Activated T-helper 9 cell treated with anti-CD3 and anti-CD28 coated beads, Interleukin-2, amount 50 U/mL, for 16 hours (primary cell): ENCODE measurements at places on chromosomes 1 and 21.

DNA sequence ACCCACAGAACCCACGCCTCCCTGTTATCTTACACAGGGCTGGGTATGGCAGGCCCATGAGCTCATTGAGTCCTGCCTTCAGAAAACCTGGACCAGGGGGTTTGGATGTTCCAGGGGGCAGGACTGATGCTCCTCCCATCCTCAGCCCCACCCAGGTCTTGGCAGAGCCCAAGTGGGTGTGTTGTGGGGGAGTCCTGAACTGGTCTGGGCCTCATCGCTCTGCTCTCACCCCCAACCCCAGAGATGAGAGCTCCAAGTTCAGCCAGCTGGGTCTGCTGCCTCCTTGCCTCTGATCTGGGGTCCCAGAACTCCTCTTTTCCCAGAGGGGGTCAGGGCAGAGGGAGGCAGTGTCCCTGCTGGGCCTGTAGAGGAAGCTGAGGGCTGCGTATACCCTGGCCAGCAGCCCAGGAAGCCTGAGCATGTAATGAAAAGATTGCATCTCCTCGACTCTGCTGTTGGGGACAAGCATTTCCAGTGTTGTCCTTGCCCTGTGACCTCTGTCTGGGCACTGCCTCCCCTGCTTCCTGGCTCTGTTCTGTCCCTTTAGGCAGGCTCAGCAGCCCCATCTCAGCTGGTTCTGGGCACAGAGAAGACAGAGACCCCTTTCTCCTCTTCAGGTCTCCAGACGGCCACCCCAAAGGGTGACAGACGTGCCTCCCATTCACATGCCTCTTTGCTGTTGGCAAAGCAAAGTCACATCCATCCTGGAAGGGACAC lies 54.7 kb upstream of the EPS8L3 start:
- DNase-seq, result no peak

GRCh38 chr1:89894210-89895201 lies 73.7 kb downstream of the LRRC8D start:
- DNase-seq, result no peak

- DNase-seq, result no peak
Measured at GRCh38 chr1:212256369-212256768, 28.8 kb upstream of the PPP2R5A start.

GRCh38 chr1:145886390-145886789 lies 724 bp upstream of the ANKRD35 start:
- no peak for DNase-seq

- DNase-seq, result peak; percentile 55
Measured at GRCh38 chr1:156160743-156161171, 7.4 kb downstream of the SEMA4A start.

- no peak for DNase-seq
Measured at GRCh38 chr1:11180342-11180744, 8.8 kb upstream of the ANGPTL7 start.

DNA sequence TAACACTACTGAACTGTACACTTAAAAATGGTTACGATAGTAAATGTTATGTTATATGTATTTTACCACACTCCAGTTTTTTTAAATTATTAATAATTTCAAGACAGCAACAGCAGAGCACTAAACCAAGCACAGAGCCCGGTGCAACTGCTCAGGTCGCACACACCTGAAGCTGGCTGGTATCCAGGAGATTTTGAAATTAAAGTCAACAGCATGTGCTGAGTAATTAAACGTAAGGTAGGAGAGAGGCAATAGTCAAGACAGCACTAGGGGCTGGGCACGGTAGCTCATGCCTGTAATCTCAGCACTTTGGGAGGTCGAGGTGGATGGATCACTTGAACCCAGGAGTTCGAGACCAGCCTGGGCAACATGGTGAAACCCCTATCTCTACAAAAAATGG lies 35.1 kb upstream of the SLC30A10 start:
- no peak for DNase-seq

GRCh38 chr1:8671306-8671917 lies 146.0 kb downstream of the RERE start:
- DNase-seq, result no peak

DNA sequence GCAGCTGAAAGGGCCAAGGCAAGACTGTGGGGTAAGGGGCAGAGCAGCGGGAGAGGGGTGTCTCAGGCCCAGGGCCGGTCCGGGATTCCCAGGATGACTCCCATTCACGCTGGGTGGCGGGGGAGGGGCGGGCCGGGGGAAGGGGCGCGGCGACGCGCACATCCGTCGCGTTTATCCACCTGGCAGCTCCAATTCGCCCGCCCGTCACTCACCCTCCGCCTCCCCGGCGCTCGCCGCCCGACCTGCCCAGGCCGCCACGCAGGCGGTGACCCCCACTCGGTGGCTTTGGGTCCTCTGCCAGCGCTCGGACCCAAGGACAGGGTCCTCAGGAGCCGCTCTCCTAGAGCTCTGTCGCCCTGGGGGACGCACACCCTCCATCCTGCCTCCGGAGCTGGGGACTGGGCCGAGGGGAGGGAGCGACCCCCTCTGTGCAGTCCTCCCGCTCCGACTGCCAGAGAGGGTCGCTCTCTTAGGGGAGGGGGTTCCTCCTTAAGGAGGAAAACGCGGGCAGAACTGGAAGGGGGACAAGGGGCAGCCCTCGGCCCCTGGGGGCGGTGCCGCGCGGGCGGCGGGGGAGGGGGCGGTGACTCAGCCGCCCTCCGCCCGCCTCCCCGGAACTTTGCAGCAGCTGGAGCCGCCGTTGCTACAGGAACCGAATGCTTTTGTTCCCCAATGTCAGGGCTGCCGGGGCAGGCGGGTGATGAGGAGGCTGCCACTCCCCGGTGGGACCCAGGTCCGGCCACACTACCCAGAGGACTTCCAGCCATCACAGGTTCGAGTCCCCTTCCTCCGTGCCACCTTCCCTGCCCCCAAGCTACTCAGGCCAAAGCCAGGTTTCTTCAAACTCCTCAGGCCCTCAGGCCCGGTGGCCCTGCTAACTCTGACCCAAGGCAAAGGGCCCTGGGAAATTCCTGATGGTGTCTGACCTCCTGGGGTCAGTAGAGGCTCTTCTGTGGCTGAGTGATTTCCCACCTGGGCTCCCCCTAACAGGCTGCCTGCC lies 3.4 kb downstream of the ADGRB2 start:
- peak; percentile 51 for DNase-seq

DNA sequence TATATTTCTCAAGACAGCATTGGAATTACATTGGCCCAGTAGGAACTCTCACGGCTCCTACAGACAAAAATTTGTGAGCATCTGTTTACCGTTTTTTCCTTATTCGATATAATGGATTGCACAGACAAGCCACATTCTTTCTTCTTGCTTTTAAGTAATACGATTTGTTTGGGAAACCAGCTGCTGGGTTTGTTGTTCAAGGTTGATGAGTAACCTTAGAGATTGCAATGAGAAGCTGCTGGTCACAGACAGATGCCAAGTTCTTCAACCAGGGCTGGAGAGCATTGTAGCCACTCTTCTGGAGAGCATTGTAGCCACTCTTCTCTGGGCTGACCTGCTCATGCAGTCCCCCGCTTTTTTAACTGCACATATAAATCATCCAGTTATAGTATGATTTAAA lies 1.4 kb upstream of the MIA3 start:
- no peak for DNase-seq

DNA sequence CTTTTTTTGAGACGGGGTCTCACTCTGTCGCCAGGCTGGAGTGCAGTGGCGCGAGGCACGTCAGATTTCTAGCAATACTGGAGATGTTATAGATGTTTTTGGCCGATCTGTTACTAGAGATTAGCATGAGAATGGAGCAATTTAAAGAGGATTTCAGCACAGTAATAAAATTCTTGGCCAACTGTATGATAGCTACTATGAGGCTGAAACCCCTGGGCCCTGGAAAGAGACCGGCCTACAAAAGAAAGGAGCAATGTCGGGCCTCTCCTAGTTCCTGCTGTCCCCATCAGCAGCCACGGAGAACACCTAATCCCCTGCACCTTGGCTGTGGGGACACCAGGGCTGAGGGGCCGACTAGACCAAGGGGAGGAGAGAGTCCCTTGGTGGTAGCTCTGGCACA lies 9.5 kb upstream of the GNPAT start:
- DNase-seq, result no peak

- DNase-seq, result no peak
Measured at GRCh38 chr1:200903793-200904192, 9.1 kb downstream of the INAVA start.

- no peak for DNase-seq
Measured at GRCh38 chr21:38351176-38351959, 94.6 kb downstream of the KCNJ15 start.

GRCh38 chr1:147840909-147841308 lies 61.7 kb upstream of the GJA8 start:
- no peak for DNase-seq

DNA sequence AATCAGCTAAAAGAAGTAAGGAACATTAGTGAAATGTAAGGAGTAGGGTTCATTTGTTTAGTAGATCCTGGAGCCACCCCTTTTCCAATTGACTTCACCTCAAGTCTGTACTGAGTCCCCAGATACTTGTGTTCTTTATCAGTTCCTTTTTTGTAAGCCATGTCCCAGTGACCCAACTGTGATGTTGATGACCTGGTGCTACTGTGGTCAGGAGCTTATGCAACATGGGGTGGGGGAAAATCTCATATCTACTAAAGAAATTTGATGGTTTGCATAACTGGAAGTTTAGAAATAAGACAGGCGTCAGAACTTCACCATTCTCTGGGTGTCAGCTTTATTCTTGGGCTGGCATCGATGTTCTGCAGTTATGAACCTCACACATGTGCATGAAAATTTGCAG lies 120.5 kb downstream of the LRRC7 start:
- no peak for DNase-seq

- DNase-seq, result peak; percentile 65
Measured at GRCh38 chr21:44297525-44298290, 2.1 kb upstream of the PFKL start.

DNA sequence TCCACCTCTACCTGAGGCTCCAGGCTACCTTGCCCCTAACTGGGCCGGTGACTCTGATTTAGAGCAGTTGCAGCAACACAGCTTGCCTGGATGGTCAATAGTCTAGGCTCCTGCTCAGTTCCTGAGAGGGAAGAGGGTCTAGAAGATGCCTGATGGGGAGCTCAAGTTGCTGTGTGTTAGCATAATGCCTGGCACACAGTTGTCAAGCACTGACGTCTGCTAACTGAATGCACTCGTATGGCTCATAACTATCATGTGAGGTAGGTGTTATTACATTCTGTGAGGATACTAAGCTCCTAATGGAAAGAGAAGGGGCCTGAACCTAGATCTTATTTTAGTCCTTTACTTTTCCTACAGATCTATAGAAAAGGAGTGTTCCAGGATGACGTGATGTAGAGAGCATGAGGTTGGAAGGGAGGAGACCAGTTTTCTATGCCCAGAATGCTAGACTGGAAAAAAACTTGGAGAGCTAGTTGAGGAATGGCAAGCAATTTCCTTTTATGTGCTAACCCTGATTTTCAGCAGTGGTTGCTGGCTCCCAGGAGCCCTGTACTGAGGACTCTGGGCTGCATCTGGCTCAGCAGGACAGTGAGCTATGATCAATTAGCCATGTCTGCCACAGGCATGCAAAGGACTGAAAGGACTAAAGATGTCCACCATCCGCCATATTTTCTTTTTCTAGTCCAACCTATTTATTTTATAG lies 30.0 kb downstream of the FAM78B start:
- no peak for DNase-seq

DNA sequence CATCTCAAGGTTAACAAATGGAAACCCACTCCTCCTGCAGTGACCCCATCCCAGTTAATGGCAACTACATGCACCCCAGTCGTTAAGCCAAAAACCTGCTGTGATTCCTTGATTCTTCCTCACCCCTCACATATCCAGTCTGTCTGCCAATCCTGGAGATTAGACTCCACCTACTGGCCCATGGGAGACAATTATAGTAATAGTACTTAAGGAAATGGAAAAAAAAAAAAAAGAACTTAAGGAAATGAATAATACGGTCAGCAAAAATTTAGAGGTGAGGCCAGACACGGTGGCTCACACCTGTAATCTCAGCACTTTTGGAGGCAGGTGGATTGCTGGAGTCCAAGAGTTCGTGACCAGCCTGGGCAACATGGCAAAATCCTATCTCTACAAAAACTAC lies 7.0 kb downstream of the NOL9 start:
- no peak for DNase-seq

DNA sequence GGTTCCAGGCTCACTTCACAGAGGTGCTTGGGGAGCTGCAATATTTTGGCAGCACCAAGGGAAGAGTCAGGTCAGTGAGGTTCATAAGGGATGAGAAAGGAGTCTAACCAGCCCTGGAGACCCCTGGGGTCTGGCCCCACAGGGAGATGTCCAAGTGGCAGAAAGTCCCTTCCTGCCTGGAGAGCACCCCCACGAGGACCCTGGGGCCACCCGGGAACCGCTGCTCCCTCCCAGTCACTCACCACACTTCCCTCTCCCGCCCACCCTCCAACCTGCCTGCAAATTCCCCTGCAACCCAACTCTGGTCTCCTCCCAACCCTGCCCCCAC lies 6.5 kb upstream of the ITGB2 start:
- DNase-seq, result no peak

GRCh38 chr1:48048980-48049379 lies 51.8 kb upstream of the TRABD2B start:
- no peak for DNase-seq

DNA sequence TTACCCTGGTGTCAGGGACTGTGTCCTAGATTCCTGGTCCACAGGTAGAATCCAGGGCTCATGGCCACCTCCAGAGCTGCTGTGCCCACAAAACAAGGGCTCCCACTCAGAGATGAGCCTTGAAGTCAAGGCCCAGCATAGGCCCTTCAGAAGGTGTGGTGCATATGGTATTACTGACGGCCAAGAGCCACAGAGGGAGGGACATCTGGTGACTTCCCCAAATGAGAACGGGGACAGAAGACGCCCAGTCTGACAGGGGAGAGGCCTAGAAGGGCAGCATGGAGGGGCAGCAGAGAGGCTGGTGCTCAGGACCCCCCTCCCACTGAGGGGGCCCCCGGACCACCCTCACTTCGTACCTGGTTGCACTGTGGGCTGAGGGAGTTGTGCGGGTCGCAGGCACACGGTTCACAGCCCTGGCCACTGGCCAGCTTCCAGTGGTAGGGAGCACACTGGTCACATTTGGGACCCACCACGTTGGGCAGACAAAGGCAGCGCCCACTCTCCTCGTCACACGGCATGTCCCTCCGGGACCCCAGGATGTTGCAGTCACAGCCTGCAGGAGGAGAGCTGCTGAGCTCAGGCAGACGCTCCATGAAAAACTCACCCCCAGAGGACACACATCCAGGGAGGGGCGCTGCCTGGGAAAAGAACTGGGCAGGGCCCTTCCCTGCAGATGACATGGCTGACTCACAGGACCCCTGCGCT lies 25.0 kb downstream of the LAMB3 start:
- no peak for DNase-seq

DNA sequence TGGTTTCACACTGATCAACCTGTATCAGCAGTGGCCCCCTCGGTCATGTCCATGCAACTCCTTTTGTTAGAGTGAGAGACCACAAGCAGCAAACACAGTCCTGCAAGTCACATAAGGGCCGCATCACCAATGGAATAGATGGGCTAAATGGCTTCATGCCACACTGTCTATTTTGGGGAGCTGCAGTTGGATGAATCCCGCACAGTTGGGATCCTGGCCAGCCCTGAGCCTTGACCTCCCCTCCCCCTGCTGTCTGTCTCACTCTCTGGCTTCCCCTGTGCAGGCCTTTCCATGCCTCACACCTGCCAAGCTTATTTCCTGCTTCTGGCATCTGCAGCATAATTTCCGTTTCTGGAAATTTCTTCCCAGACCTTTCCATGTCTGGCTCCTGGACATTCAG lies 57.0 kb downstream of the CNIH3 start:
- no peak for DNase-seq

GRCh38 chr1:26364956-26365355 lies 7.6 kb downstream of the ZNF683 start:
- DNase-seq, result no peak

GRCh38 chr21:45012662-45013259 lies 61.6 kb upstream of the ADARB1 start:
- no peak for DNase-seq

- no peak for DNase-seq
Measured at GRCh38 chr1:159928491-159929050, 3.3 kb upstream of the TAGLN2 start.
